ENCODE measurements at places on chromosomes 7 and 10.

GRCh38 chr7:135792363-135792668, 43.7 kb upstream of the FAM180A start:
- no peak for DNase-seq

DNA sequence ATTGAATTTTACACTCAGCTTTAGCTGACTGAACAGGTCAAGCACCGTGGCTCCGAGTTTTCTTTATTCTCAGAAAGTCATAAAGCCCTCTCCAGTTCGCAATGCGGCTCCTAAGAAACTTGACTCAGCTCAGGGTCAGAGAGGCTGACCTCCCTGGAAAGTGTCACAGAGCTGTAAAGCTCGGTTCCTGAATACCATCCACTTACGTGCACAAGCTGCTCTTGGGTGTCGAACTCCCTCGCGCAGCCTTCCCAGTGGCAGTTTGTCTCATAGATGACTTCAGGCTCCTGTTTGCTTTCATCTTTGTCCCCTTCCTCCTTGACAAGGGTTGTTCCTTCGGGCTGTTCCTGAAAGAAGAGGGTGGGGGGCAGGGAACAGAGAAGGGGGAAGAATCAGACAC, 213.7 kb downstream of the GLI3 start:
- DNase-seq: no peak

DNA sequence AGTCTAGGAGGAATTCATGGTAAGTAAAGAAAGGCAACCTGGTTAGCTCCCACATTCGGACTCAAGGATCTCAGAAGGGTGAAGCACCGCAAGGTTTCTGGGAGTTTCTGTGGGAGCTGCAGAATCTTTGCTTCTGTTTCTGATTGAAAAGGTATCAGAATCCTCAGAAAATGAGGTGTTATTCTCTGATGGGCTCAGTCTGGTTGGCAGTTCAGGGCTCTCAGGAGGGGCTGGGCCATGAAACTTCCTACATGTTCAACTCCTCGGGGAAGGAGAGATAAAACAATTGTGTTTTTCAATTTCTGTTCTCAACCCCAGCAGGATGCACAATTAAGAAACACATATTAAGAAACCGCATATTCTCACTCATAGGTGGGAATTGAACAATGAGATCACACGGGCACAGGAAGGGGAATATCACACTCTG, 9.1 kb downstream of the OR2A7 start:
- no peak for DNase-seq

- no peak for DNase-seq
Measured at GRCh38 chr7:73844131-73844547, 1.8 kb upstream of the METTL27 start.

- no peak for DNase-seq
Measured at GRCh38 chr7:150307904-150308303, 15.3 kb upstream of the LRRC61 start.

- DNase-seq: no peak
Measured at GRCh38 chr10:113180401-113181154, 230.5 kb downstream of the TCF7L2 start.

DNA sequence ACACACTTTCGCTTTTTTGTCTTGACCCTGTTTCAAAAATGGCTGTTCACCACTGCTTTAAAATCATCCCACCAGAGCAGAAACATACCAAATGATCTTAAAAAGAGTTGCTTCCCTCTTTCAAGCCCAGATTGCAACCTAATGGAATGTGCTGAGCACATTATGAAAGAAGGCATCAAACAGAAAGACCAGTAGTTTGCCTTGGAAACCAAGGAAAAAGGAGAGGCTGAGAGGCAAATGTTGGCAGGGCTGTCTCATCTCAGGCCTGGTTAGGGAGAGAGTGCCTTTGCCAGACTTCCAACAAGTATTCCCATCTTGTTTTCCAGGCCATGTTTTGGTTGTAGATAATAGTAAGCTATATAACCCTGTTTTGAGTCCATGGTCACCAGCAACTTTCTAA, 64.3 kb downstream of the ABCB4 start:
- no peak for DNase-seq

DNA sequence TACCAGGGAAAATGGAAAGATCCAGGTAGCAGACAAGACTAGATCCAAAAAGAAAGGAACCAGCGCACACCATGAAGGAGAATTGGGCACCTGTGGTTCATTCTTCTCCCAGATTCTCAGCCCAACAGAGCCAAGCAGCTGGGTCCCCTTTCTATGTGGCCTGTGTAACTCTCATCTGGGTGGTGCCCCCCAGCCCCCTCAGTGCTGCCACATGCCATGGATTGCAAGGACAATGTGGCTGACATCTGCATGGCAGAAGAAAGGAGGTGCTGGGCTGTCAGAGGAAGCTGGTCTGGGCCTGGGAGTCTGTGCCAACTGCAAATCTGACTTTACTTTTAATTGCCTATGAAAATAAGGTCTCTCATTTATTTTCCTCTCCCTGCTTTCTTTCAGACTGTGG, 21.4 kb downstream of the PRSS2 start:
- DNase-seq: no peak

DNA sequence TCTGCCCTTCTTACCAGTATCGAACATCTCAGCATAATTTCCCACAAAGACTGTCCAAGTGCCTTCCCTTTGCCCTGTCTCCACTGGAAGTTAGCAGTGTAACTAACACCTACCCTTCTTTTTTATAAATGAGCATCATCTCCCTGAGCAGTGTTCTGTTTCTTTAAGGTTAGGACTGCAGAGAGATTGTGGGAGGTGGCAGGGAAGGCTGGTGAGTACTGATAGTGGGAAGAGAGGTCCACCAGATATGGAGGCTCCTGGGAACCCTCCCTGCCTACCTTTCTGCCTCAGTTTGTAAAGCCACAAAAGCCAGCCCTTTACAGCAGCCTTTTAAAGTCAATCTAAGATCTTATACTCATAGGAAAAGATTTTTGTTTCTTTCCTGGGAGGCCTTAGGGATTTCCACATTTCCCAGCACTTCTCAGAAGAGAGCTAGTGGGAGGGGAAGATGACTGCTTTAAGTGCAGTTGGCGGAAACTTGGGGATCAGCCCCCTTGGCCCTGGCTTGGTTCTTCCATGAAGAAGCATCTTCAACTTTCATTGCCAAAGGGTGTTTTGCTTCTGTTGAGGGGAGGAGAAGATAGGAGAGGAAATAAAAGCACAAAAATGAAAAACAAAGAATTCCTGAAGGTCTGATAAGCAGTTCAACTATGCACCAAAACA, 36.6 kb upstream of the CALD1 start:
- no peak for DNase-seq

DNA sequence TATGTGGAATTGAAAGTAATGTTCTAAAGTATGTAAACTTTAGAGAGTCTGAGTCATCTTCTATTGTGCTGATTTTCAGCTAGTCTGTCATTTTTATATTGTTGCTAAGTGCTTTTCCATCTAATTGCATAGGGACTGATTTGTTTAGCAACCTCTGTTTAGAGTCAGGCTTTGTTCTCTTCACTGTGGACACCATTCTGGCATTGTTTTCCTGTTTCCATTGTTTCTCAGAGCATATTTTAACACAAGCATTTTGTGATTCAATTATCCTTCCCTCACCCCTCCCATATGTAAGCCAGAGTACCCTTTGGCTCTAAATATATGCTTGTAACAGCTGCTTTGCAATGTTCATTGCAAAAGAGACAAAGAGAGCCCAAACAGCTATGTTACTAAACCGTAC, 748.4 kb upstream of the PHF14 start:
- DNase-seq: no peak

DNA sequence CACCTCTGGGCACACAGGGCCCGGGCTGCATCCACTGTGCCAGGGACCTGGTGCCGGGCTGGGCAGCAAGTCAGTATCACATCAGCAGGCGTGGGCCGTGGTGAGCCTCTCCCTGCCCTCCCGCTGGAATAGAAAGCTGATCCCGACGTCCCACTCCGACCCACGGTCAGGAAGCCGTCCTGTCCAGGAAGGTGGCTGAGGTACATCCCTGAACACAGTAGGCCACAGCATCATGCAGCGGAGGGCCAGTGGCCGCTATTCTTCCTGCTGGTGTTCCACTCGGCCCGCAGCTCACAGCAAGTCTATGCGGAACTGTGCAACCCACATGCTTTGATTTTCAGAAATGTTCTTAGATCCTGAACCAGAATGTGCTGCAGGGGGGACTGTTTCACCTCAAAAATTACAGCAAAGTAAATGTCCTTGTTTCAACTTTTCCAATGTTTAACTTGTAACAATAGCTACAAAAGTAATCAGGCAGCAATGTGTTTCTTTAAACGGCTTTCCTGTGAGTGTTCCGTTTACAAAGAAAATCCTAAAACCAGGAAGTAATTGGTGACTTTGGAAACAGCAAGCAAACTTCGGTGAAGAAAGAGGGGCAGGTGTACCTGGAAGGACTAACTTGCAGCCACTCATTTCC, 676 bp upstream of the GPR146 start:
- DNase-seq: no peak

DNA sequence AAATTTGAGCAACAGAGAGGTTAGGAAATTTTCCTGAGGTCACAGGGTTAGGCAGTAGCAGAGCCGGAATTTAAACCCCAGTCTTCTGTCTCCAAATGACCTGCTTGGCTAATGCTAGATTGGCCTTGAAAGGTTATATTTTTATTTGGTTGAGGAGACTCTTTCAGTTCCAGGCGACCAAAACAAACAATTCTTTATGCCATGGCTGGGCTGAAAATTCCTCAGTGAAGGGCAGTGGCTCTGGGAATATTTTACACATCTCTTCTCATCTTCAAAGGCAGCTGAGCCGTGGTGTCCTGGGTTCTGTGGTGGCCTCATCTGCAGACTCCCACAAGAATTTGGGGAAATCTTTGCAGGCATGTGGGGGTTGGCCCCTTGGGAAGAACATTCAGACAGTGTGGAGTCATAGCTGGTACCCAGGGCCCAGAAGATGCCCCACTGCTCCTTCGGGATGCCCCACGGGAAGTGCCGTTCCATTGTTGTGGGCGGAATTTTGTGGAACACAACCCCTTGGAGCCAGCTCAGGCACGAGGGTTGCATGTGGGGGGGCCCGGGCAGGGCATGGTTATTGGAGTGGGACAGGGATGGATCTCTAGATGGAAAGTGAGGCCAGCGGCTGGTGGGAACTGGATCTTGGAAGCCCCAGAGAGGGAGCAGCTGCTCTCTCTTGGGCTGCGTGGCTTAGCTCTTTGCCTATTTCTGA, 33.2 kb downstream of the RPS24 start:
- no peak for DNase-seq

DNA sequence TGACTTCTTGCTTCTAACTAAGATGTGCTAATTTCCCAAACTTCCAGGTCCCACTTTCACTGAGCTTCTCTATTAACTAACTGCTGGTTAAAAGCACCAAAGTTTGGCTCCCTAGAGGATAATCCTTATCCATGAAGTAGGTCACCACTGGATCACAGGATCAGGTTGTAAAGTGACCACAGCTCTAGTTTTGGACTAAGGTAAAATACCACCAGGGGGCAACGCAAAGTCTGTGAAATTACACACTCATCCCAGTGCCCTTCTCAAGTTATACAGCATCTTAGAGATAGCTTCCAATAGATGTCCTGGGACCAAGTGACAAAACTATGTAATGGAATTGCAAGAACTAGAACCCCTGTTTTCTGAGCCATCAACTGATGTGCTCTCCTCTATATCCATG, 116.4 kb upstream of the ASAH2 start:
- DNase-seq: no peak

DNA sequence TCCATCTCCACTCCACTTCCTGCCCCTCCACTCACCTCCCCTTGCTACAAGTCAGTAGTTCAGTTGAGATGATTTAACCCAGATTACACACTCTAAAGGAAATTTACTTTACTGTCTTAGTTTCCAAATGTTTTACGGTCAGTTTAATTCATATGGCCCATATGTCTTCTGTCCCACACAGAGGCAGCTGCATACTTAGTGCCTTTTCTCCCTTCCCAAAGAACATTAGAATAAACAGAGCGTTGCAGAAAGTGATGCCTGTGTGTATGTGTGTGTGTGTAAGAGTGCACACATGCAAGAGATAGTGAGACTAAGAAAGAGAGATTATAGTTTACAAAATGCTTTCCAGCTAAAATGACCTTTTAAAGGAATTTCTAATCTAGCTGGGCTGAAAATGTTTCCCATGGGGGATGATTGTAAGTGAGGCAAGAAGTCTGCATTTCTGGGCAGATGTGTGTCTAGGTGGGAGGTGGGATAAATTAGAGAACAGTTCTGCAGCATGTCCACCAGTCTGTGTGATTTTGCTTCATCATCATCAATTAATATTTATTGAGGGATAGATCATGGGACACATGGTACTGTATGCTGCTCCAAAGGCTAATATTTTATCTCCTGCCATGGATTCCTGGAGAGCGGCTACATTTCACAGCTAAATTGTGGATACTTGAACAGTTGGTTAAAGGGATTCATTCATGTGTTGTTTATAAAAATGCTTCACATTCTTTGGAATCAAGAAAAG, 81.5 kb downstream of the NXPH1 start:
- DNase-seq: no peak

- no peak for DNase-seq
Measured at GRCh38 chr7:55521917-55522902, 50.1 kb downstream of the VOPP1 start.

DNA sequence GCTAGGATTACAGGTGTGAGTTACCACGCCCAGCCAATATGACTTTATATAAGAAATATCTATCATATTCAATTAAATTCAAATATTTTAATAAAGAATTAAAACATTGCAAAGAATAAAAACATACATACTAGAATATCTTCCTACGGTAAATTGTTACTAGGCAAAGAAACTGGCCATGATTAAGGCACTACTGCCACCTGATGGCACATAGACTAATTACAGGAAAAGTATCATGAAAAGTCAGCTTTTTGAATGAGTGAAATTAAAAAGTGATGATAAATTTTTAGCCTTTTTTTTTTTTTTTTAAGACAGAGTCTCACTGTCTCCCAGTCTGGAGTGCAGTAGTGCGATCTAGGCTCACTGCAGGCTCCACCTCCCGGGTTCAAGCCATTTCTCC, 30.9 kb downstream of the MRPS33 start:
- DNase-seq: no peak

GRCh38 chr7:131004371-131004770, 270.4 kb upstream of the KLF14 start:
- DNase-seq: no peak

DNA sequence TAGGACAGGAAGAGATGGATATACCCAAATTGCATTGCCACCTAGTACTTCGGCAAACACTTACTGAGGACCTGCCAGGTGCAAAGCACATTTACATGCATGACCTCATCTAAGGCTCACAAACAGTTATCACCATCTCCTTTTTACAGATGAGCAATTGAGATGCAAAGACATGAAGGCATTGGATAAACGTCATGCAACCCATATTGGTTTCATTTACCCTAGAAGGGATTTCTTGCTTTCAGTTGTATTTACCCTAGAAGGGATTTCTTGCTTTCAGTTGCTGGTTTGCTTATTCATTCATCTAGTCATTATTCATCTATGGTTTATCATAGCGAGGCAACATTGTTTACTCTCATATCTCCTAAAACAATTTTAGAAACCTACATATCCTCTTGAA, 52.2 kb downstream of the STEAP1B start:
- no peak for DNase-seq
